Thoracic aorta (tissue), 2 donors: ENCODE measurements at places on chromosomes 12 and 14. TPM values are rescaled to one million over a fixed set of nuclear protein-coding genes. Genes with fewer than 3 reads are reported as not detected.

GRCh38 chr12:102326982-102327381, 129.3 kb upstream of the PMCH start:
- H3K27ac ChIP-seq, result no peak overlapping the region
- no peak overlapping the region for H3K4me3 ChIP-seq
- no peak for DNase-seq
- no peaks in the 10 kb centered on the region for H3K27me3 ChIP-seq

Gene CAPZA3
- total RNA-seq, result not detected

Gene LRRC43
- not detected for total RNA-seq

GRCh38 chr14:100076133-100076532, 10.9 kb downstream of the EVL start:
- H3K4me1 ChIP-seq, result peaks cover 12% of the 10 kb centered on the region
- no peaks in the 10 kb centered on the region for H3K27me3 ChIP-seq
- DNase-seq, result no peak
- peak overlapping the region; percentile 20 for H3K27ac ChIP-seq

- H3K36me3 ChIP-seq, result no peaks in the 10 kb centered on the region
- no peak overlapping the region for H3K27ac ChIP-seq
- no peak for DNase-seq
- no peak overlapping the region for H3K4me3 ChIP-seq
- no peaks in the 10 kb centered on the region for H3K27me3 ChIP-seq
- peaks cover under 1% of the 10 kb centered on the region for H3K4me1 ChIP-seq
Observed at GRCh38 chr14:102917469-102918211, 4.8 kb upstream of the AMN start.

- DNase-seq, result peak; percentile 78
- no peaks in the 10 kb centered on the region for H3K36me3 ChIP-seq
- peak overlapping the region; percentile 68 for H3K4me3 ChIP-seq
- H3K27ac ChIP-seq, result peak overlapping the region; percentile 98
- H3K27me3 ChIP-seq, result no peaks in the 10 kb centered on the region
Observed at GRCh38 chr12:47811581-47812484, 7.9 kb downstream of the HDAC7 start.

- DNase-seq, result no peak
- peak overlapping the region; percentile 98 for H3K27ac ChIP-seq
- peak overlapping the region; percentile 85 for H3K4me3 ChIP-seq
Observed at GRCh38 chr12:57896115-57896433, 45.3 kb upstream of the ATP23 start.
